Femur (tissue), 1 donor: ENCODE measurements at places on chromosomes 4 and X.

- no peak for DNase-seq
Observed at GRCh38 chr4:181890911-181891310, 352.3 kb upstream of the TENM3 start.

GRCh38 chrX:120560405-120560841, 339 bp downstream of the CUL4B start:
- DNase-seq = peak; percentile 60

DNA sequence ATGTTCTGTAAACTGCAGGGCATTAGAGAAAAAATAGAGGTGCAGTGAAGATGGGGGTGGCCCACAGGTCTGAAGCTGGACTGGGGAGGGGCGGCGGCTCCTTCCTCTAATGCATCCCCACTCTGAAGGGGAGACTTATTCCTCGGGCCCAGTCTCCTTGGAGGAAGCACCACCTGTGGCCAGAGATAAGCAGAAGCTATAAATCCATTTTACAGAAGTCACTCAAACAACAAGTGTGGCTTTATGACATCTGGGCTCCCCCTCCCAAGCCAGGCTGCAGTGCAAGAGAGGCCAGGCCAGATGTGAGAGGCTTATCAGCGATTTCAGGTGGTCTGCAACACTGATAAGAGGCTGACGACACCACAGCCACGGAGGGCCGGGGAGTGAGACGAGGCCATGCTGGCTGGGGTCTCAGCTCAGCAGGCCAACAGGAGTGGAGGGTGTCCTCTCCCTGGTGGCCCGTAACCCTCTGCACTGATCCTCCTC, 15.8 kb downstream of the CYTL1 start:
- DNase-seq = no peak

DNA sequence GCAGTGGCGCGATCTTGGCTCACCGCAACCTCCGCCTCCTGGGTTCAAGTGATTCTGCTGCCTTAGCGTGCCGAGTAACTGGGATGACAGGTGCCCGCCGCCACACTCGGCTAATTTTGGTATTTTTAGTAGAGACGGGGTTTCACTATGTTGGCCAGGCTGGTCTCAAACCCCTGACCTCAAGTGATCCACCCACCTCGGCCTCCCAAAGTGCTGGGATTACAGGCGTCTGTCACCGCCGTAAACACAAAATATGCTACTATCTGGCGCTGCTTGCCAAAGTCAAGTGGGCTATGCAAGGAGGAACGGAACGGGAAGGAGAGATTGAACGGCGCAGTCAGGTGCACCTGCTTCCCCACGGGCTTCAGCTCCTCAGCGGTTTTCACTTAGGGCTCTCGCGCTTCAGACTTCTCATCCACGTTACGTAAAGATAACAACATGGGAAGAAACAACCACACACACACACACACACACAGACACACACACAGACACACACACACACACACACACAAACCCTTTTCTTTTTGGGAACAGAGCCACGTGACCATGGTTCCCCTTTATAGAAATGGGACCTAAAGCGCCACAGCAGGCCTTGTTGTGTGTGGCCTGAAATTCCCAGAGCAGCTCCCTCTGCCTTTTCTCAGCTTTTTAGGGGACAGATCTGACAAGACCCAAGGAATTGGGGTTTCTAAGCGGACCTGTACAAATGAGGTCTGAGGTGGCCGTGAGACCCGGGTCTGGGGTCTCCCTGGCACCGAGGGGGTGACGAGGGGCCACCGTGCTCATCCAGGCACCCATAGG, 1.5 kb downstream of the P2RY8 start:
- DNase-seq = peak; percentile 36

GRCh38 chrX:135287266-135287823, 21.9 kb upstream of the ETDC start:
- no peak for DNase-seq

DNA sequence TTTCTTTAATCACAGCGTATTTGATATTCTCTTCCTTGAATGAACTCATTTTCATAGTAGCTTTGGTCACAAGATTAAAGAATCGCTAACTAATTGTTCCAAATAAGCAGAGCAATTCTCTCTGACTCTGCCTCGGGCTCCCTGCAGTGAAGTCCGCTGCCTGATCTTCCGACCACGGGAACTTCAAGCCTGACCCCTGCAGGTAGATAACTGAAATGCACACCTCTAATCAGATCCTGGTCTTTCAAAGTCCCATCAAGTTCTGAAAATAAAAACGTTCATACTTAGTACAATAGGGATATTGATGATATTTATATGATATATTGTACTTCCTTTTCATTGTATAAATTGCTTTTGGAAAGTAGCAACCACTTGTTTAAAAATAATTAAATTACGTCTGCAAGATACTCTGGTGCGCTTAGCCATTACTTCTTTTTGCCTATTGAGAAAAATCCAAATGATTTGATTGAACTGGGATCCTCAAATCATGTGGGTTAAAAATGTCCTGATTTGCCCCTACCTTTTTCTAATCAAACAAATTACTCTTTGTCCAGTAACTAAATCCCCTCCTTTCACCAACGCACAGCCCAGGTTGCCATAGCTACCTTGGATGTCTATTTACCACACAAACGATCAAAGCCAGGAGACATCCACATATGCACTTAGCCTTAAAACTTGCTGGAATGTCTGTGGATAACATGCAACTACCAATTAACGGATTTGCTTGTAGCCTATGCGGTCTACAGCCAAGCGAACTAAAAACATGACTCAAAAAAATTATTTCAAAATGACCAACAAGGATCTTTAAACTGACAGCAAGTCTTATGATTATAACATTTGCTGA, 4.2 kb downstream of the MID1 start:
- peak; percentile 40 for DNase-seq

DNA sequence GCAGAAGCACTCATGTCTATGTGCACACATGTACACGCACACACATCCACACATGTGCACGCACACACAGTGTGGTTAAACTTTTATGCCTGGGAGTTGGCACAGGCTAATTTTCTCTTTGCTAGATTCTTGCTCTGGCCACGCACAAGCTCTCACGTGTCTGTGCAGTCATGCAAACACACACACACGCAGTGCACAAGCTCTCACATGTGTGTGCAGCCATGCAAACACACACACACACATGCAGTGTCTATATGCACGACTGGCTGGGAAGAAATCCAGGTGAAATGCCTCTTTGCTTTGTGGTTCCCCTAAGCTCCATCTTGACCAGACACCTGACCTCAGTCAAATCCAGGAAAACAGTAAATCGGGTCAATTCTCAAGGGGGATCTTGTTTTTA, 138.0 kb downstream of the SHOX start:
- DNase-seq = no peak
